ENCODE measurements at places on chromosomes 6 and 20.

- no peak for DNase-seq
These were observed 1021.6 kb downstream of the EYS start for GRCh38 chr6:64685401-64685800.

GRCh38 chr6:140264431-140264830 lies 890.0 kb upstream of the CITED2 start:
- DNase-seq, result no peak

- DNase-seq, result no peak
These were observed 4.4 kb downstream of the MYB start for GRCh38 chr6:135185483-135185882.

GRCh38 chr20:9160331-9160730 lies 91.4 kb downstream of the PLCB4 start:
- no peak for DNase-seq

DNA sequence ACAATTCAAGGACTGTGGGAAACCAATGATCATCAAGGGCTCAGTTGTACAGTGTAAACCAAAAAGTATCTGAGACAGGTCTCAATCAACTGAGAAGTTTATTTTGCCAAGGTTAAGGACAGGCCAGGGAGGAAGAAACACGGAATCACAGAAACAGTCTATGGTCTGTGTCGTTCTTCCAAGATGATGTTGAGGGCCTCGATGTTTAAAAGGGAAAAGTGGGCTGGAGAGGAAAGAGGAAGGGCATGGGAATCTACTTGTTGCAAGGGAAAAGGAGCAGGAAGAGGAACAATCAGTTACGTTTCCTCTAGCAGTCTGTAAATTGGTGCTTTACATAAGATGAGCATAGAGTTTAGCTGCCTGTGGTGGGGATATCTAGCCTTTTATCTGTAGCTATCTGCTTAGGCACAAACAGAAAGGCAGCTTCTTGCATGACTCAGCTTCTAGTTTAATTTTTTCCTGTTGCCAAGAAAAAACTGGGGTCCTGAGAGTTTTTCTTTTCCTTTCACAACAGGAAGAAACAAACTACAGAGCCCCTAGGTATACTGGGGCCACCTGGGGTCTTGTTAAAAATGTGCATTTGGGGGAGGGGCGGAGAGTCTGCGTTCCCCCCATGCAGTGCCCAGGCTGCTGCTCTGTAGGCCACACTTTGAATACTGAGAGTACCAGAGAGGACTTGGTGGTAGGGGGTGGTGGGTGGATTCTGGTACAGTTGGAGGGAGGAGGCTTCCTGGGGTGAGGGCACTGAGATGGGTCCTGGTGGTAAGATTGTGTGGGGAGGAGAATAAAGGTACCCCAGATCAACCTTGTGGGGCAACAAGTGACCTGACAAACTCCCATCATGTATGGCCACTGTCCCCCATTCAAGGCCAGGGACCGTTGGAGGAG lies 35.3 kb upstream of the EZR start:
- DNase-seq, result no peak
